Muscle of arm (tissue), 14 donors: ENCODE measurements at places on chromosomes 16 and 17.

GRCh38 chr16:82232806-82233205 lies 62.8 kb upstream of the MPHOSPH6 start:
- DNase-seq, result no peak

GRCh38 chr16:21611198-21611555 lies 11.8 kb downstream of the METTL9 start:
- DNase-seq, result no peak

DNA sequence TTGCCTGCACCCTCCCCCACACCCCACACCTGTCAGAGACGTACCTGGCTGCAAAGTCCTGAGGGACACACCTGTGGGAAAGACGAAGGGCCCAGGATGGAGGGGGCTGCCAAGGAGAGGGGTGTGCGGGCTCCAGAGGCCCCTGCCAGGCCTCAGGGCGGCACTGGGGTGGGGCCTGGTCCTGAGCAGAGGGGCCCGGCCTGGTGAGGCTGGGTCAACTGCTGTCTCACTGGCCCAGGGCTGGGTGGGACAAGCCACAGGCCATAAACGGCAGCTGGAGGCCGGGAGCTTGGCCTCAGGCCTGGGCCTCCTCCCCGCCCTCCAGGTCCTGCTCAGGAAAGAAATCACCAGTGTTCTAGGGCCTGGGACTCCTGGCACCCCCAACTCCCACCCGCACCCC lies 510 bp downstream of the TPSG1 start:
- DNase-seq, result no peak

- no peak for DNase-seq
Observed at GRCh38 chr16:49337814-49338350, 35.7 kb upstream of the C16orf78 start.

DNA sequence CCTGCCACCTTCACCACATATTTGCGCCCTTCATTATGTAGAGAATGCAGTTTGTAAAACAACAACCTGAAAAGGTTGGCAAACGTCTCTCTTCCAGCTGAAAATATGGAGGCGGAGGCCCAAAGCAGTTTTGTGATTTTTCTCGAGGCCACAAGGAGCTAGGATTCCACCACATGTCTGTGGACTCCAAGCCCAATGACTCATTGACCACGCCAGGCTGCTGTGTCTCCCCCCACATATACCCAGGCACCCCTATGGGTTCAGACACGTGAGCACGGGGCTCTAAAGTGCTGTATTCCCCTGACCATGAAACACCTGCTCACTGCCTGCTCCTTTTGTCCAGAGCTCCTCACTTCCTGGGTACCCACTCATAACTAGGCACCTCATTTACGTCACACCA lies 121.4 kb upstream of the CDH5 start:
- DNase-seq, result no peak

DNA sequence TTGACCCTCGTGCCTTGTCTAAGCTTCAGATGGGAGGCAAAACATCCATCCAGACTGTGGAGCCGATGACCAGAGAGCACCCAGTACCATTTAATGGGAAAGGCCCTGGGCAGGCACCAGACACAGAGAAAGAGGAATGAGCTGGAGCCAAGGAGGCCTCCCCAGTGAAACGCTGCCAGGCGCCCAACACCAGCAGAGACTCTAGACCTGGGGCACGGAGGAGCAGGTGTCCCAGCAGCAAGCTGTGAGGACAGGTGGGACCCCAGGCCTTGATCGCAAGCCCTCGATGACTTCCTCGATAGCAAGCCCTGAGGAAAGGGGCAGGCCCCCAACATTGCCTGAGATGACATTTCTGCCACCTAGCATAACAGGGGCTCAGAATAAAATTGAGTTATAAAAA lies 62.2 kb upstream of the SIAH1 start:
- no peak for DNase-seq
